ENCODE measurements at places on chromosomes 6 and 20.

- no peak for DNase-seq
These were observed 7.9 kb downstream of the TGM3 start for GRCh38 chr20:2303673-2304072.

DNA sequence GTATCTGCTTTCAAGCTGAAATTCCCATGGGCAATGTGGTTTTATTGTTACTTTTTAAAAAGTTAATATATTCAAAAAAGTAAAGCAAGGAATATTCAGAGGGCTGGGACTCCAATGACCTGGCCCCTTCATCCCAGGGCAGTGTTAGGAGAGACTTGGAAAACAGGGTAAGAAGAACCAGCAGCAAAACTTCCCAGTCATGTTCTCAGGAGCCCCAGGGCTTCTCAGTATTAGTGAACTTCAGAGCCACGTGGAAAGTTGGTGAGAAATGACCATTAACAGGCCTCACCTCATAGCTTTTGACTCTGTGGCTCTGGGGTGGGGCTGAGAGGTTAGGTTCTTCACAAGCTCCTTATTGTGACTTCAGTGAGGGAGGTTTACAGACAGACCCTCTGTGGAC, 230.4 kb upstream of the KCNG1 start:
- DNase-seq, result no peak

- DNase-seq, result no peak
These were observed 1.2 kb downstream of the CHMP4B start for GRCh38 chr20:33812152-33812849.

DNA sequence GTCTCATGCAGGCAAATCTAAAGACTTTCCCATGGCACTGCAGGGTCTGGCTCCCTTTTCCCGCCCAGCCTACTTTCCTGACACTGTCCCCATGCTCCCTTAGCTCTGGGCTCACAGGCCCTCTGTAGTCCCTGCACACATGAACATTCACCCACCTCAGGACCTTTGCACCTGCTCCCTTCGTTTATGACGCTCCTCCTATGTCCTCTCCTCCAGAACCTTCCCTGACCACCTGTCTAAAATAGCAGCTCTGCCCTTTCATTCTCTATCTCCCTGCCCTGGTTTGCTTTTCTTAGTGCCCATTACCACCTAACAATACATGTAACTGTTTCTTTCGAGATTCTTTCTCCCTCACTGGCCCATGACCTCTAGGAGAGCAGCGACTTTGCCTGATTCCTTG, 22.3 kb downstream of the HM13 start:
- DNase-seq, result no peak

GRCh38 chr6:165637586-165637985, 25.5 kb downstream of the PDE10A start:
- DNase-seq, result no peak

GRCh38 chr6:137043710-137044365, 927 bp downstream of the IL20RA start:
- no peak for DNase-seq

- DNase-seq, result no peak
These were observed 25.5 kb upstream of the MAPK13 start for GRCh38 chr6:36104836-36105235.

GRCh38 chr20:61732511-61733210, 333.0 kb downstream of the TAF4 start:
- DNase-seq, result no peak

DNA sequence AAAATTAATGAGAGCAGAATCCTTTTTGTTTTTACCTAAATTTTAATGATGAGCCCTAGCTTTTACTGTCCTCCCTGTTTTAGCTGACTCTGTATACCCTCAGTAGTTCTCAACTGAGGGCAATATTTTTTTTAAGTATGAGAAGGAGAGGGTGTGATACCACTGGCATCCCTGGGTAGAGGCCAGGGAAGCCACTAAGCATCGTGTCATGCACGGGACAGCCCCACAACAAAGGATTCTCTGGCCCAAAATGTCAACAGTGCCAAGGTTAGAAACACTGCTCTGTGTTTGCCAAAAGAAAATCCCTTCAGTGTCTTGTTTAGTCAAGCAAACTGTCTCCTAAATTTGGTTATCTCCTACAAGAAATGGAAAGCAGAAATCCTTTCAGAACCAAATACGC, 210.4 kb downstream of the KCNQ5 start:
- no peak for DNase-seq

GRCh38 chr6:7132398-7133035, 24.8 kb downstream of the RREB1 start:
- no peak for DNase-seq

GRCh38 chr6:106626485-106626884, 2.8 kb downstream of the RTN4IP1 start:
- DNase-seq, result no peak

DNA sequence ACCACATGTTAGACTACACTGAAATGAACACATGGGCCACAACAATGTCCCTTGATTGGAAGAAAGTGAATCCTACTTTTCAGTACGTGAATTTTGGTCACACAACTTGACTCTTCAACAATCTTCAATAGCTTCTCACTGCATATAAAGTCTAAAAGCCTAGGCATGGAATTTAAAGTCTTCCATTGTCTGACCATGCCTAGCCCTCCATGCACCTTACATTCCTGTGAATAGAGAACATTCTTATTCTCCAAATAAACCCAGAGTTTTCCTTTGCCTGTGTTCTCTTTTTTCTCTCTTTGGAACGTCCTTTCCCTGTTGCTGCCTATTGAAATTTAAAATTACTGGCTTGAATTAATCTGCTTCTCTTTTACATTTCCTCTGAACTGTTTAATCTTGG, 207.5 kb downstream of the ASCC3 start:
- no peak for DNase-seq

- DNase-seq, result no peak
These were observed 110.3 kb upstream of the CEP85L start for GRCh38 chr6:118761645-118762044.

DNA sequence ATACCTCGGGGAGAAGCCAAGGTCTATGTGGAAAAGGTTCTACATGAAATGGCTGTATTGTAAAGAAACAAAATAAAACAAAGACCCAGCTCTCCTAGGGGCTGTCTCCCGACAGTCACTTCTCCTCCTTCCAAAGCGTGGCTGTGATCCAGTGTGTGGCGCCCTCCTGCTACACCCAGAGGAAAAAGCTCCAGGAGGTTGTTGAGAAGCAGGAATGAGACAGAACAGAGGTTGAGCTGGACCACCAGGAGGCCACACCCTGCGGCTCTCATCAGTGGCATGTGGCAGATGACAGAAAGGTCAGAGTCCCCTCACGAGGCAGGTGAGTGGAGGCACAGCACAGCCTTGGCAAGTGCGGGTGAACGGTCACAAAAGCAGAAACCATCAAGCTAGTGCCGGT, 236.0 kb downstream of the TBXT start:
- no peak for DNase-seq

DNA sequence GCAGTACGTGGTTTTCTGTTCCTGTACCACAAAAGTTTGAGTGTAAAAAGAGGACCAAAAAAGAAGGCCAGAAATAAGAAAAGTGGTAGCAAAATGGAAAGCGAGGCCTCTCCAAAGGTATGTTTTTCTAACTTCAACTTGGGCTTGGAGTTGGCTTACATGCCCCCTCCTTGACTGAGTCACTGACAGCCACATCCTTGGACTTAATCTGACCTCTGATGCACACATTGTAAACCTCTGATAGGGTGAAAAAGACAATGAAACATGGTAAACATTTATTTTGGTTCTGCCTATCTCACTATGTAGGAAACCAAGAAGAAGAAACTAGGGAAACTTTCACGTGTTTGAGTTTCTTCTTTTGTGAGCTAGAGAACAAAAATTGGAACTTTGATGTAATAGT, 503.2 kb upstream of the ID4 start:
- DNase-seq, result no peak

DNA sequence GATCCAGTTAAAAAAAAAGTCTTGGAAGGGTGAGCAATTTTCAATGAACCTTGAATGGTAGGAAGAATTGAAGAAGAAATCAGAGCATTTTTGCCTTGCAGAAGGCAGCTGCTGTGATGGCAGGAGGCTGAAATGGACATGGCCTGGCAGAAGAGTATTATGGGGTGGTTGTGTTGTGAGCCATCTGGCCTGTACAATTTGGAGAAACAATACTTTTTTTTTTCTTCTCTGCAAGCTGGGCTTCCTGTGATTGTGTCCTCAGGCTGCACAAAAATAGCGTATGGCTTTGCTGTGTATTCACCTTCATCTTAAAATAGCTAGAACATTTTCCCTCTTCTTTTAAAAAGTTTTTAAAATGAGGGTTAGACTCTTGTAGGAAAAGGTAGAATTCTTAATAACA, 21.4 kb downstream of the SYCP2L start:
- no peak for DNase-seq

DNA sequence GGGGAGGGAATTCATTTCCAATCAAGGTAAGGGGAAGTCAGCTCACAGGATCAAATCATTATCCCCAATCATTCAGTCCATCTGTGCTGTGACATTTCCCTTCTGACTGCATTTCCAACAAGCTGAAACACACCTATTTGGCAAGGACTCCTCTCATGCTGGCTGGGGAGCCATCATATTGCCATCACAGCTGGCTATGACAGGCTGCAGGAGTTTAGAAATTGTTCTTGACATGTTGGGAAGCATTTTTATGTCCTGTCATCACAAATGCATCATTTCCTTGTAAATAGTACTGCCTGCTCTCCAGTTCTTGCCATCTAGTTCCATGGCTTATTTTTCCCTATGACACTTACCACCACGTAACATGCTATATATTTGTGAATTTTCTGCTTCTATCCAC, 113.9 kb upstream of the TMEM170B start:
- DNase-seq, result no peak

DNA sequence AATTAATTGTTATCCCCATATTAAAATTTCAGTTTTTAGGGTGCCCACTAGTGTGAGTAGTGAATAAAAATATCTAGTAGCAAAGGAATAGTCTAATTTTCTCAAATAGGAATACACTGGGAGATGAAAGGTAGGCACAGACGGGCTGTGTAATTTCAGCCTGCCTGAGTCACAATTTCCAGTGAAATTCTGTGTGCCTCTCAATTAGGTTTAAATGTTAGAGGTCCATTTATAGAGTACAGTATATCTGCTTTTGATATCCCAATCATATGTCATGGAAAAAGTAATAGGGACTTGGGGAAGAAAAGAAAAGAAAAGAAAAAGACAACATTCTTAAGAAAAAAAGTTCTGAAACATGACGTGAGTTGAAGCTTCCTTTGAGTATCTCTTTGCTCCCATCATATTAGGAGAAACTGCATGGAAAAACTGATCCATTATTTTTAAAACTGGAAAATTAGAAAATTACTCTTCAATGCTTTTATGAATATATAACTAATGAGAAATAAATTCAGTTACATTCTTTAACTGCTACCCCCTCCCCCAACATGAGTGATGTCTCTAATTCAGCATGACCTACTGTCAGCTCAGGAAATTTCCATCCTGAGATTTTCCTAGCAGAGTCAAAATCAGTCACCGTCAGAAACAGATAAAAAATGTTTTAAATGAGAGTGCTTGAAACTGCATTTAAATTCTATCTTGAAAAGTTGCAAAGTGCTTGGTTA, 473.8 kb upstream of the HSF2 start:
- no peak for DNase-seq

DNA sequence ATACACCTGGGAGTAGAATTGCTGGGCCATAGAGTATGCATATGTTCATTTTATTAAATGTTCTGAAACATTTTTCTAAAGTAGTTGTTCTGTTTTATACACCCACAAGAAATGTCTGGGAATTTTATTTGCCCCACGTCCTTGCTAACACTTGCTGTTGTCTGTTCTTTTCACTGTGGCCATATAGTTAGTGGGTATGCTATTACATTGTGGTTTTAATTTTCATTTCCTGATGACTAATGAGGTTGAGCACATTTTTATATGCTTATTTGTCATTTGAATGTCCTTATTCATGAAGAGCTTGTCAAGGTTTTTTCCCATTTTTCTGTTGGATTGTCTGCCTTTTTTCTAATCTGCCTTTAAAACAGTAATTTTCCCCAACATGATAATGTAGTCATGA, 41.5 kb upstream of the TGM3 start:
- DNase-seq, result no peak

GRCh38 chr20:50017576-50018248, 34.9 kb downstream of the SNAI1 start:
- DNase-seq, result no peak

GRCh38 chr6:75374961-75375400, 90.4 kb upstream of the TMEM30A start:
- DNase-seq, result no peak

DNA sequence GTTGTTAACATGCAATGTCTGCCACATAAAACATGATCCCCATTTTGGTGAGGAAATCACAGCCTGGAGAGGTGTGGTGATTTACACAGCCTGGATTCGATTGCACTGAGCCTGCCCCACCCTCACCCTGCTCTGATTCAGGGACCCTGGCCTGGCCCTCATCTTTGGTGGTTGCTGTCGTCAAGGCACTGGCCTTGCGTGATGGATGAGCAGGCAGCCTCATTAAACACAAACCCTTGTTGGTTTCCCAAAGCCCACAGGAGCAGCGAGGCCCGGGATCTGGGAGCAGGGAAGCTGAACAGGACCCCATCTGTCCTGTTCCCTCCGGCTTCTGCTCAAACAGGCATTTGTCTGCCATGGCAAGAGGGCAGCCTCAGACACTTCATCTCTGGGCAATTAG, 70.8 kb downstream of the CHMP4B start:
- DNase-seq, result no peak

DNA sequence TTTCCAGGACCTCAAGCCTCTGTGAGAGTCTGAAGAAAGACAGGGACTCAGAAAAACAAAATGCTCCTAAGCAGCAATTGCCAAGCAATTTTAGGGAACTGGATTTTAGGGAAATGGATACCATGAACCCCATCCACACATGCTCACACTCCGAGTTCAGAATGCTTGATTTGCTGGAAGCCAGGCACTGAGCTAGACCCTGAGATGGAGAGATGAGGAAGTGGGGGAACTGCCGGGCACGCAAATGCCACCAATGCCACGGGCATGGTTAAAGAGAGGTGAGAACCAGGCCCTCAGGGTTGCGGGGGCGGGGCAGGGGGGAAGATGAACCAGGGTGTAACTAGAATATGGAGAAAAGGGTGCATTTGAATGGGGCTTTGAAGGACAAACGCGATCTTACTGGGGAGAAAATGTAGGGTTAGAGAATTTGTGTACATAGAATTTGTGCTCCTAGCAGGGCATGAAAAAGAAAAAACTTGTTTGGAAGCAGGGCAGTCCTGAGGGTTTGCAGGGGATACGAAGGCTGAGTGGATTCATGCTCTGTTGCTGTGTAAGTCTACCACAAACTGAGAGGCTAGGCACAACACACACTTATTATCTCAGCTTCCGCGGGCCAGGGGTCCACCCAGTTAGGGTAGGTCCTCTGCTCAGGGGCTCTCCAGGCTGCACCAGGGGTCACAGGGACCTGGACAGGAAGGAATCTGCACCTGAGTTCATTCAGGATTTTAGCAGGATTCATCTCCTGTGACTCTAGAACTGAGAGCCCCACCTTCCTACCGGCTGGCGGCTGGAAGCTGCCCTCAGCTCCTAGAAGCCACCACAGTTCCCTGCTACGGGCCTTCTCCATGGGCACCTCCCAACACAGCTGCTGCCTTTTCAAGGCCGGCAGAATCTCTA, 108.0 kb downstream of the SNX5 start:
- DNase-seq, result no peak

All from DMS79 (cell line).